ENCODE measurements at places on chromosomes 12 and 14.

DNA sequence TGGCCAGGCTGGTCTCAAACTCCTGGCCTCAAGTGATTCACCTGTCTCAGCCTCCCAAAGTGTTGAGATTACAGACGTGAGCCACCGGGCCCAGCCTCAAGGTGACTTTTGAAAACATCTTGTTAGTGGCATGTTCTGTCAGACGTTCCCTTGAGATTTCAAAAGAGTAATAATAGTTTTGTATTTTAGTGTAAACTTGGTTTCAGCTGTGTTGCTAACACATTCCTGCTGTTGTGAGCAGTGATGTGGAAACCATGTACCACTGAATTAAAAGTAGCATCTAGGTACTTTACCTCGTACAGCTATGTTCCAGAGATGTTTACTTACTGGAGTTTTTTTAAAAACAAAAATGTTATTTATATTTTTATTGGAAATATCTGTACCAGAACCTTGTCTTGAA, 111.3 kb downstream of the AEBP2 start:
- DNase-seq: no peak

GRCh38 chr14:32073537-32074189, 3.4 kb upstream of the ARHGAP5 start:
- DNase-seq: peak; percentile 67

DNA sequence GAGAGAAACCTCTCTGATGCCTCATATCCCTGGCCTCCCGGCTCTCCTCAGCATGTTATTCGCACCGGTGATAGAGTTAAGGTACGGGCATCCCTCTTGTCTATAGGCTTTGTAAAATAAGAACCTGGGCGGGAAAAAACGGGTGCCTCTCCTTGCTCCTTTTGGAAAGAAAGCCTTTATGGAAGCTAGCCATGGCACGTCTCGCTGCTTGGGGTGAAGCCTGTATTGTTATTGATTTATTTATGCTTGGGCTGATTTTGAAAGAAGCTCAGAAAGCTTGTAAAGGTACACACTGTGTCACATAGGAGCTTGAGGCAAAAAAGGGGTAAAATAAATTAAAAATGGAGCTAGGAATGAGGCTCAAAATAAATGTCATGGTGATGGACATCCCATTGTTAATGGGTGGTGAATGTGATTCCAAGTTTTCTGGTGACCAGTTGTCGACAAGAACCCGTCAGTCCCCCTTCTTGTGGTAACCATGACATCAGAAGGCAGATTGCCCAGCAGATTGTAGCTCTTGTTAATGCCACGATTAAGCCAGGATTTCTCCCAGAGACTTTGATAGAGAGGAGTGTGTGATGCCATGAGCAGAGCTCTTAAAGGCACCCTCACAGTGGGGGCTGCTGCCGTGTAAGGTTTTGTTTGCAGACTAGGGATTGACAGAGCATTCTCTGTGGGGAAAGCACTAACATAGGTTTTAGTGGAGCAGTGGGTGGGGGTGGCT, 50.4 kb upstream of the ASPG start:
- DNase-seq: no peak

GRCh38 chr14:86933460-86933859, 1059.5 kb downstream of the GALC start:
- DNase-seq: no peak

DNA sequence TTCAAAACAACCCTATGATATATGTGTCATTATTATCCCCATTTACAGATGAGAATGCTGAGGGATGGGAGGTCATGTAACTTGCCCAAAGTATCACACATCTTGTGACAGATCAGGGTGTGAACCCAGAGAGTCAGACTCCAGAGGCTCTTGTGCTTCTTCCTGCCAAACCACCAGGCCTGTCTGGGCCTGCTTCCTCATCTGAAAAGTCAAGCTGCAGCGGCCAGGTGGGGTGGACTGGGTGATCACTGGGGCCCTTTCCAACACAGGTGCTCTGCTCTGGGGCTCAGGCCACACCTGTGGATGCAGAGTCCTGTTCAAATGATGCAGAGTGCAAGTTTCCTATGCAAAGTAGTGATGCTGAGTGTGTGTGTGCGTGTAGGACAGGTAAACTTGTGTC, 26.7 kb downstream of the TSPAN11 start:
- DNase-seq: no peak

GRCh38 chr12:106914796-106915634, 40.7 kb upstream of the TMEM263 start:
- DNase-seq: no peak

GRCh38 chr12:96091833-96092232, 56.4 kb upstream of the LTA4H start:
- DNase-seq: no peak

All from MV-4-11 (cell line).